NCI-H1092 (cell line): ENCODE measurements at places on chromosomes 6 and 20.

GRCh38 chr20:58705208-58705926 lies 12.8 kb downstream of the NPEPL1 start:
- DNase-seq: no peak

DNA sequence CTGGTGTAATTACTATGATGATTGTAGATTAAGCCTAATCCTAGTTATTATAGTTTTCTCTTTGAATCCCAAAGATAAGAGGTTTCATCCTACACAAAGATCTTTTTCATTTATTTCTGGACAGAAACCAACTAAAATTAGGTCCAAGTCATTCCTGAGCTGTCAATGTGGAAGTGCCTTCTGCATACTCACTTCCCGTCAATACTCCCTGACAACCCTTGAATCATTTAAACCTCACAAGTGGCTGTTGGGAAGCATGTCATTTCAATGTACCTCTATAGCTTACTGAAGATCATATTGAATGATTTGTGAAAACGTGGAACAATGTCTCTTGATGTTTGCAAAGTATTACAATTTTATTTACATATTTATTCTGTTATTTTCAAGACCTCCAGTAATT lies 274.1 kb downstream of the HACE1 start:
- no peak for DNase-seq

GRCh38 chr6:53593001-53593488 lies 48.1 kb upstream of the GCLC start:
- no peak for DNase-seq

- DNase-seq: no peak
Measured at GRCh38 chr6:24898676-24899075, 37.1 kb downstream of the RIPOR2 start.

- peak; percentile 16 for DNase-seq
Measured at GRCh38 chr6:108115598-108116058, 41.1 kb upstream of the OSTM1 start.

DNA sequence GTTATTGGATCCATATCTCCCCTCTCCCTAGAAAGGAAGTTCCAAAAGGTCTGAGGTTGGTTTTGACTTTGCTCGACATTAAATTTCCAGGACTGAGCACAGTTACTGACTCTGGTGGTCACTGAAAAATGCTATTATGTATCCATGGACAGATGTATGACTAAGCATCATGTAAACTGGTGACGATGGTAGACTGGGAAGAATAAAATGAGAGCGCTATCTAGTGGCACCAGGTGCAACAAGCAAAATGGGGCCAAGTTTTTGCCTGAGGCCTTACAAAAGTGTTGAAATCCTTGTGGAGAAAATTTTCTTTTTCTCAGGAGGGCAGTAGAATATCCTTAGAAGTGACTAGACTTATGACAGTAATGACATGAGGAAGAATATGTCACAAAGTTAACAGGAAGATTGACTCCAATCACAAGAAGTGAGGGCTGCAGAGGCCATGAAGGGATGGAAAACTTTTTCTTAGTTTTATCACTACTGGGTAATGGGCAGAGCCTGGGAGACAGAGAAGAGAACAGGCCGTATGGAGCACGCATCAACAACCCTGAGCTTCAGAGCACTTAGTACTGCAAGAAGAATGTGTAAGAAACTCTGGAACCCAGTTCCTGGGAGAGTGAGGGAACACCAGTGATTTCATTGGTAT lies 88.9 kb upstream of the ELOVL5 start:
- DNase-seq: no peak

DNA sequence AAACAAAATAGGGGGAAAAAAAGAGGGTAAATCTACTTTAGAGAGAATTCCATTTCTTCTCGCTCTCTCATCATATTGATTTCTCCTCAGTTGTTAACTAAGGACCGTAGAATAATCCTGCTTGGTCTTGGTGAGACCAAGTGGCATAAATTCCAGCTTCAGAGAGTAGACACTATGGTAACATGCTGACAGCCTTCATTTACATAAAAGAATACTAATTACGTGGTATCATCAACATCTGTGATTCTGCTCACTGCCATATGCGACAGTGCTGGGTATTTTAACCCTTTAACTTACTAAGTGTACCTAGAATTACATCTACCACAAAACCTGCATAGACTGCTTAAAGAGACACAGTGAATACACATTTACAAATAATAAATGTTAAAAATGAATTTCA lies 27.1 kb downstream of the TOMM6 start:
- no peak for DNase-seq

GRCh38 chr6:90478278-90478677 lies 108.6 kb downstream of the MAP3K7 start:
- DNase-seq: no peak

DNA sequence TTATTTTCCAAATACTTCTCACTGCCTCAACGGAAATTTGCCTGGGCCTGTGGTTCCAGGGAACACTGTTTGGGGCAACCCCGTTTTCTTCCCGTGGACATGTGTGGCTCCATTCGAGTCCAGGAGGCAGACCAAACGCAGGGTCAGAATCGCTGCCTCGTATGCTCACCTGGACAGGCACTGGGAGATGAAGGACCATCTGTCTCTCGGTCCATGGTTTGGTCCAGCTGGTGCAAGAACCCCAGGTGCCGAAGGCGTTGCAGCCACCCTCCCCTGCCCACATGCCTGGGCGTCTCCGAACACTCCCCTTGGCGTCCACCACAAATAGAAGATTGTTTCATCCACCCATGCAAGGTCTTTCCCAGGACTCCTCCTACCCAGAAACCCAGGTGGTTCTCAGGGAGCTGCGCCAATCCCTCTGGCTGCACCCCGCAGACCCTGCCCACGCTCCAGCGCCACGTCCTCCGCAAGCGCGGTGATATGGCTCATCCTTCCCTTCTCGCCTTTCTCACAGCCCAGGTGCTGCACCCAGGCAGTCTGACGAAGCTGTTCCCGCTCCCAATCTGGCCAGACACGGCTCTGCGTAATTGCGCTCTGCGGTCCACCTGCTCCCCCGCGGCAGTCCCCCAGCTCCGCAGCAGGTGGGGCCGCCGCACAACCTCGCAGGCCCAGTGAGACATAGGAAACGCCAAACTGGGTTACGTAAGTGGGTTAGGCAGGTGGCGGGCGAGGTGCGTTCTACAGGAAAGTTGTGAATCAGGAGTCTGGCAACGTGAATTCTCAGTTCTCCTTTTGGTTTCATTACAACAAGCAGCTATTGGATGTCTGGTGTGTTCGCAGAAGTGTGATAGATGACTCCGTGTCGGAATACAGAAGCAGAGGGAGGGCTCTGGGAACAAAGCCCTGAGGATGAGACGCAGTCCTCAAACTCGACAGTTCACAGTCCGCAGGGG lies 146.2 kb upstream of the ECI2 start:
- DNase-seq: peak; percentile 14

DNA sequence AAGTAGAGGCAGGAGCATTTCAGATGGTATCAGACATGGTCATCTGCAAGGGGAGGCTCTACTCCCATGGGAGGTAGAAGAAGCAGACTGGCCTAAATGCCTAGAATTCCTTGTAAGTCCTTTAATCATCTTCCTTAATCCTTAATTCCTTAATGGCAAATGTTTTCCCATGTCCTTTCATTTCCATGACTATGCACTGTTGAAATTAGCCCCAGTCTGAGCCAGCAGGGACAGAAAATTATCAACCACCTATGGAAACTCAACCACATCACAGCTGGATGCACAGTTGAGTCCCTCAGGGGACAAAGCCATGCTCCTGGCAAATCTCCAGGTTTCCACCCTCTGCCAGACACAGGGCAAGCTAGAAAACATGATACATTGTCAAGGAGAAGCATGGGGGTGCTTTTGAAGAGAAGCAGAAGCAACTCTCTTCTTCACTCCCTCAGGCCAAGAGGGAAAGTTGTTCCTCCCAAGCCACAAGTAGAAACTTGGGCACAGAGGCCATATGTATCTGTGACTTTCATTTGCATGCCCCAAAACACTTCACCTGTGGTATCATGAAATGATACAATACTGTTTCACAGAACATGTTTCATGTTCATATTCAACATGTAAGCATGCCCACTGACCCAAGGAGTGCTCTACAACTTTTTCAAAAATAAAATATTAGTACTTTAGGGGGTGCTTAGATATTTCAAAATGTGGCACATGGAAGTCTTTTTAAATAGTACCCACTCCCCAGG lies 683.6 kb downstream of the KIF16B start:
- peak; percentile 70 for DNase-seq

DNA sequence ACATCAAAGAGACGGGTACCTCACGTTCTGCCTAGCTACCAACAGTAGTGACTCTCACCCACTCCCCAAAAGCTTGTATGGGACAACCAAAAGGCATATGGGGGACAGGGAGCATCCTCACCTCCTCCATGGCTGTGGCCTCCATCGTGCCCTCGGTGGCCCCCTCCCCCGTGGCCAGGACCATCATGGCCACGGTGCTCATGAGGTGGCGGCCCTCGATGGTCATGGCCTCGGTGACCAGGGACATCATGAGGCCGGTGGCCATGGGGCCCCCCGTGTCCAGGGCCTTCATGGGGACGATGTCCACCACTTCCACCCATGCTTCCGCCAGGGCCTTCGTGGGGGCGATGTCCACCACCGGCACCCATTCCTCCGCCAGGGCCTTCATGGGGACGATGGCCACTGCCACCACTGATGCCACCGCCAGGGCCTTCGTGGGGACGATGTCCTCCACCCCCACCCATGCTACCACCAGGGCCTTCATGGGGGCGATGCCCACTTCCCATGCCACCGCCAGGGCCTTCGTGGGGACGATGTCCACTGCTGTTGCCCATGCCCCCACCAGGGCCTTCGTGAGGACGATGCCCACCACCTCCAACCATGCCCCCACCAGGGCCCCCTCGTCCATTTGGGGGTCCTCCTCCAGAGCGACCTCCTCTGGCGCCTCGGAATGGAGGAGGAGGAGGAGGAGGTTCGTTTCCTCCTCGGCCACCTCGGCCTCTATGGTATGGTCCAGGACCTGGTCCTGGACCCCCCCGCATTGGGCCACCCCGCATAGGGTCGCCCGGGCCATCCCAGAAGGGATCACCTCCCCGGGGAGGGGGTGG lies 15.0 kb downstream of the PPP1R10 start:
- DNase-seq: no peak

- DNase-seq: no peak
Measured at GRCh38 chr6:148811459-148811858, 64.6 kb downstream of the UST start.

DNA sequence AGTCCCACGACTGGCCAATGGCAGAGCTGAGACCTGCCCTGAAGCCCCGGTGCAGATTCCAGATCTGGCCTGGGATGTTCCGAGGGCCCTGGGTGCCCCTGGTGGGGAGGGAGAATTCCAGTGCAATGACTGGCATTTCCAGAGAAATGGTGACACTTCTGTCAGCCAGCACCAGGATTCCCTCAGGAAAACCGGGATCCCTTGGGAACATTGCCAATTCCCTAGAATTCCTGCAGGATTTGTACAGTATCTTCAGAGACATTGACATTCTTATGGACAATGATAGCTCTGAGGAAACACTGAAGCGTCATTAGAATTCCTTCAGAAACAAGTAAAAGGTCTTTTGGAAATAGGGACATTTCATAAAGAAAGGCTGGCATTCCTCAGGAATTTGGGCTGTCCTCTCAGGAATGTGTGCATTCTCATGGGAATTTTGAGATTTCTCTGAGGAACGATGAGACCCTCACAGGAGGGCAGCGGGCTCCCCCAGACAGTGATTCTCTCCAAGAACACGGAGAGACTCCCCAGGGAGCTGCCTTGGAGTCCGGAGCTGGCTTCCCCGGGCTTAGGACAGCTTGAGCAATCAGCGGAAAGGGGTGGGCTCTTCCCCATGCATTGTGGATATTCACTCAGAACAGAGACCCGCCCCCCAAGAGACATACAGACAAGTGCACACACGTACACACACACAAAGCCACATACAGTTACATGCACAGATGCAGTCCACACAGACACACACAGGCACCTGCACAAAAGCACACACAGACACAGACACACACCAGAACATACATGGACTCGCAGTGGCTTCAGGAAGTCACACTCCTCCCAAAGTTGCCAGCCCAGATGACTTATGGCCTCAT lies 35.2 kb upstream of the BPIFA2 start:
- DNase-seq: no peak

DNA sequence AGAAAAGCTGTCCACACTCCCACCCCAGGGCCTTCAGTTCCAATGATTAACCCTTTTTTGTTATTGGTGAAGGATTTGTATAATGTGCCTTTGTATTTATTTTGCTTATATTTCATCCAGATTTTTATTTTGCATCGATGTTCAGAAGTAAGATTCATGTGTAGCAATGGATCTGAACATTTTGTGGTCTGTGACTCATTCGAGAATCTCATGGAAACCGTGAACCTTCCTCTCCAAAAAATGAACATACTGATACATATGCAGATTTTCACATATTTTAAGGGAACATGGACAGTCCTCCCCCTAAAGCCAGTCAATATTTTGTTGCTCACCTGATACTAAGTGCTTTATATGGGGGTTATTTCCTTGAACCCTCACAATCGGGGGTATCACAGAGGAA lies 421.8 kb upstream of the SOX4 start:
- no peak for DNase-seq

DNA sequence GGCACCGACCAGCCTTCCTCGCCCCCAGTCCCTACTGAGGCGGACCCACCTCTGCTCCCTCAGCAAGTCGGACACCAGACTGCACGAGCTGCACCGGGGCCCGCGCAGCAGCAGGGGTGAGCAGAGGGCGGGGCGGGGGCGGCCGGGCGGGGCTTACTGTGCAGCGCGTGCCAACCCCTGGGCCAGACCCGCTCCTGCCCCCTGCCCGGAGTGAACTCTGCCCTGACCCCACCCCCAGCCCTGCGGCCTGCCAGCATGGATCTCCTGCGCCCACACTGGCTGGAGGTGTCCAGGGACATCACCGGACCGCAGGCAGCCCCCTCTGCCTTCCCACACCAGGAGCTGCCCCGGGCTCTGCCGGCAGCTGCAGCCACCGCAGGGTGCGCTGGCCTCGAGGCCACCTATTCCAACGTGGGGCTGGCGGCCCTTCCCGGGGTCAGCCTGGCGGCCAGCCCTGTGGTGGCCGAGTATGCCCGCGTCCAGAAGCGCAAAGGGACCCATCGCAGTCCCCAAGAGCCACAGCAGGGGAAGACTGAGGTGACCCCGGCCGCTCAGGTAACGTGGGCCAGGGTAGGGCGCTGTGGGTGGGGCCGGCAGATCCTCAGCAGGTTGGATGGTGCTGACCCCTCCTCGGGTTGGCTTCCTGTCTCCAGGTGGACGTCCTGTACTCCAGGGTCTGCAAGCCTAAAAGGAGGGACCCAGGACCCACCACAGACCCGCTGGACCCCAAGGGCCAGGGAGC lies 1.5 kb upstream of the SLC2A4RG start:
- no peak for DNase-seq

DNA sequence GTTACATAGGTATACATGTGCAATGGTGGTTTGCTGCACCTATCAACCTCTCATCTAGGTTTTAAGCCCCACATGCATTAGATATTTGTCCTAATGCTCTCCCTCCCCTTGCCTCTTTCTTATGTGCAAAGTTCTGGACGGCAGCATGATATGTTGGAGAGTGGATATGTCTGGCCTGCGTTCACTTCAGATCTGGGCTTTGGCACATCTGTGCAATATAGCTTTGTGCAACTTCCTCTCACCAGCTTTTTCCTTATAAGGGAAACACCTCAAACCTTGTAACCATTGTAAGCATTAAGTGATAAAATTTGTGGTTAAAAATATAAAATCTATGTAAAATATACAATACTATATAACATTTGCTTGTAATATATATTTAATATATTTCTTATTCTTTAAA lies 288.0 kb downstream of the PHACTR1 start:
- DNase-seq: no peak

- no peak for DNase-seq
Measured at GRCh38 chr6:34584694-34585093, 28.6 kb upstream of the SPDEF start.

GRCh38 chr20:58342104-58342945 lies 32.8 kb downstream of the RAB22A start:
- no peak for DNase-seq

GRCh38 chr6:92989656-92990055 lies 429.7 kb downstream of the EPHA7 start:
- no peak for DNase-seq
